Pons (tissue), 1 donor: ENCODE measurements at places on chromosomes 3 and 15.
A peak's percentile ranks its signal among the peaks of the same experiment; 100 is the strongest.

- DNase-seq = no peak
Observed at GRCh38 chr15:86333819-86334218, 254.1 kb downstream of the AGBL1 start.

DNA sequence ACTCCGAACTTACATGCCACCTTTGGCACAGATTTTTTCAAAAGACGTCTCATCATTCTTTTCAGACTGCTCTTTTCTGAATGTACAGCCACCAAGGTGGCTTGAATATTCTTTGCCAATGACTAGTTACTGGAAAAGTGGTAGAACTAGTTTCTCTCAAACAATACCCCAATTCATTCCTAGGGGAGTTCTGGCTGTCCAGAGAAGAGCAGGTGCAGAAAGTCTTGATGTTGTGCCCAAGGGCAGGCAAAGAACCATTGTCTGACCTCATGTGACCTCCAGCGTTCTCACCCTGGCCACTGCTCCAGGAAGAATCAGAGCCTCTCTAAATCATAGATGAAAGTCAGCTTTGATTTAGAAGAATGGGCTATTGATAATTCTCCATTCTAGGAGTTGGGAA is 5.5 kb downstream of the LMOD3 start:
- DNase-seq = peak; percentile 97

- no peak for DNase-seq
Observed at GRCh38 chr3:196192036-196192523, 19.1 kb downstream of the ZDHHC19 start.

- no peak for DNase-seq
Observed at GRCh38 chr3:52714335-52715302, 8.7 kb downstream of the SPCS1 start.

DNA sequence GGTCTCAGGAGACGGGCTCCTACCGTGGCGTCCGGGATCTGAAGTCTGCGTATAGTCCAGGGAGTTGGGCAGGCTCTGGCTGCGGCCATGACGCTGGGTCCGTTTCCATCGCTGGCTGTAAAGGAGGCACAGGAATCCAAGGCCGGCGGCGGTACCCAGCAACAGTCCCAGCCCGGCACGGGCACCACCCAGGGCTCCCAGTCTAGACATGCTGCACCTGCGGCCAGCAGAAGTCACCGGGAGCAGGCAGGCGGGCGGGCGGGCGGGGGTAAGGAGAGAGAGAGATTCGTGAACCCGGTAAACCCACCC is 526 bp downstream of the RMDN3 start:
- no peak for DNase-seq

DNA sequence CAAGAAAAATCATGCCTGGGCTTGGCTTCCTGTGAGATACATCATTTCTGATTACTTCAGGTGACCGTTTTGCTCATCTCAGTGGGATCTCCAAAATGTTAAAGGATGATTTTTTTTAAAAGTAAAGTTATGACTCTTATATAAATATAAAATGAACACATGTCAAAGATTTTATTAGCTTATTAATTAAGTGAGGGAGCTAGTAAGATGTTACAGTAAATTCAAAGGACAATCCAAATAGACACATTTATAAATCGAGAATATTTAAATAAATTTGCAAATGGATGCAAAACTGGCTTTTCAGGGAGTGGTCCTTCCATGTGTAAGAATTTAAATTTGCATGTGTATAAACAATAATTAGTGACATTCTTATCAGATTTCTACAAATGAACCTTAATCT is 87.0 kb downstream of the IQCH start:
- no peak for DNase-seq

DNA sequence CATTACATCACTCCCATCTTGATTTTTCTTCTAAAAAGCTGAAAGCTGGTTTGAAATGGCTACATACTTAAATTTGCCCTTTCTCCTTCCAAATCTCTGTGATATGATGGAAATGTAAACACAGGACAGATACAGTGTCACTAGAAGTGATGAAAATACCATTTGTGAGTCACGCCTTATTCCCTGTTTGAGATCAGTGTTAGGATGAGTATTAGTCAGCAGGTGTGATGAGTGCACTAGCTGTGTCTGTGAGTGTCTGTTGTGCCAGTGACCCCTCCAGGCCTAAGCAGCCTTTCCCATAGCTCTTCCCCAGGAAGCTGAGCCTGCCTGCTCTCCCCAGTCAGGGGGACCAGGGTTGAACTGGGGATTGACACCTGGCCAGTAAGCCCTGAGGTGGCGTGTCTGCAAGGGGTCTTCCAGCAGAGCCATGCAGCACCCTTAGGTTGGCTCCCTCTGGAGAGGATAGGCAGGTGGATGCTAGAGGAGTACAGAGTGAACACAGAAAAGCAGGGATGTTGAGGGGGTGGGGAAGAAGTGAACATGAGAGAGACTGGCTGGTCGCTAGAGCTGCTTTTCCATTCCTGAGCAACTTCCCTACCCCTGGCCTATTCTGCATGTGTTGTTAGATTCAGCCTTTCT is 92.0 kb downstream of the PDE8A start:
- DNase-seq = no peak

GRCh38 chr3:107531917-107532469 is 9.2 kb downstream of the BBX start:
- DNase-seq = no peak

GRCh38 chr15:57735431-57735830 is 28.9 kb downstream of the POLR2M start:
- DNase-seq = peak; percentile 57

GRCh38 chr15:66934868-66935520 is 130.4 kb upstream of the SMAD3 start:
- DNase-seq = no peak

DNA sequence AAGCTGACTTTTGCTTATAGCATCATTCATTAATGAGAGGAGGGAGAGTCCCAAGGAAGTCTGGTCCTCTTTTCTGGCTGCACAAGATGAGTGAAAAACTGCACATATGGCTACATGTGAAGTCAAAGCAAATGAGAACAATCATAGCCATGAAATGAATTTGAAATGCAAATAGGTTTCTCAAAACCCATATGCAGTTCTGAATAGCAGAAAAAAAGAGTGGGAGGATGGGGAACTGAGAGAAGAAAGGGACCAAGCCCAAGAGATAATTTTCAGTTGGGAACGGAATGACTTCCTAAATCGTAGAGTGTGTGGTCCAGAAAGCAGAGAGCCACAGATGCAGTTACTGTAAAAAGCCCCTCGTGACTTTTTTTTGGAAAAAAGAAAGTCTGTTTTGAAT is 66.3 kb downstream of the GTPBP8 start:
- no peak for DNase-seq

GRCh38 chr15:49287481-49287880 is 117.4 kb downstream of the GALK2 start:
- DNase-seq = no peak

DNA sequence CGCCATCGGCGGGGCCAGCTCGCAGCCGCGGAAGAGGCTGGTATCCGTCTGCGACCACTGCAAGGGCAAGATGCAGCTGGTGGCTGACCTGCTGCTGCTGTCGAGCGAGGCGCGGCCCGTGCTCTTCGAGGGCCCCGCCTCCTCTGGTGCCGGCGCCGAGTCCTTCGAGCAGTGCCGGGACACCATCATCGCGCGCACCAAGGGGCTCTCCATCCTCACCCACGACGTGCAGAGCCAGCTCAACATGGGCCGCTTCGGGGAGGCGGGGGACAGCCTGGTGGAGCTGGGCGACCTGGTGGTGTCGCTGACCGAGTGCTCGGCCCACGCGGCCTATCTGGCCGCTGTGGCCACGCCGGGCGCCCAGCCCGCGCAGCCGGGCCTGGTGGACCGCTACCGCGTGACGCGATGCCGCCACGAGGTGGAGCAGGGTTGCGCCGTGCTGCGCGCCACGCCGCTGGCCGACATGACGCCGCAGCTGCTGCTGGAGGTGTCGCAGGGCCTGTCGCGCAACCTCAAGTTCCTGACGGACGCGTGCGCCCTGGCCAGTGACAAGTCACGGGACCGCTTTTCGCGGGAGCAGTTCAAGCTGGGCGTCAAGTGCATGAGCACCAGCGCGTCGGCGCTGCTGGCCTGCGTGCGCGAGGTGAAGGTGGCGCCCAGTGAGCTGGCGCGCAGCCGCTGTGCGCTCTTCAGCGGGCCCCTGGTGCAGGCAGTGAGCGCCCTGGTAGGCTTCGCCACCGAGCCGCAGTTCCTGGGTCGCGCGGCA is 1.8 kb downstream of the TLNRD1 start:
- no peak for DNase-seq

DNA sequence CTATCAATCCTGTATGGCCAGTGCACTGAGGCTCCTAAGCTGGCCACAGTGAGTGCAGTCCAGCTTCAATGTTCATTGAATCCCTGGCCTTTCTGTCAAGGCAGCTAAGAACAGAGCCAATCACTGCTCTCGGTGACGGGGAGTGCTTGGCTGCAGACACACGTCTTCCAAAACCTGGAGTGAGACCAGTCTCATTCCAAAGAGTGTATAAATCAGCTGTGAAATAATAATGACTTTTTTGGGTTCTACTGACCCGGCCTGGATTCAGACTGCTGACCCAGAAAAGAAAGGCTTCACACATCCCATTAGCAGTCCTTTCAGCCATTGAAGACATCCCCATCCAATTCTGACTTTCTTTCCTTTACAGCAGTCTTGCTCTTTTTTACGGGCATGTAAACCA is 665.5 kb downstream of the GBE1 start:
- no peak for DNase-seq

DNA sequence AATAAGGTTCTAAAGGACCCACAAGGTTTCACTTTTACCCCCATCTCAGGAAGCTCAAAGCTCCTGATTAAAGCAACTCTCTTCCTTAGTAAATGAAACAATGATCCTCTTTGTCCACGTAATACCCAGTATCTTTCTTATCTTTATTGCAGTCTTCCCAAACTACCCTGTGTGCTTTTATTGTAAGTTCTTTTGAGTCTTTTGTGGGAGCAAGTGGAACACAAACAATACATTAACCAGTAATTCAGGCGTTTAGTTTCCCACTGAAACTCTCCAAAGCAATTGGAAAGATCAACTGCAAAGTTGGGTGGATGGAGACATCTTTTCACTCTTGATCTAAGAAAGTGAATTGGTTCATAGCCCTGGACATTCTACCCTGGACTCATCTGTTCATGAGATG is 240.0 kb downstream of the ZNF621 start:
- DNase-seq = no peak

DNA sequence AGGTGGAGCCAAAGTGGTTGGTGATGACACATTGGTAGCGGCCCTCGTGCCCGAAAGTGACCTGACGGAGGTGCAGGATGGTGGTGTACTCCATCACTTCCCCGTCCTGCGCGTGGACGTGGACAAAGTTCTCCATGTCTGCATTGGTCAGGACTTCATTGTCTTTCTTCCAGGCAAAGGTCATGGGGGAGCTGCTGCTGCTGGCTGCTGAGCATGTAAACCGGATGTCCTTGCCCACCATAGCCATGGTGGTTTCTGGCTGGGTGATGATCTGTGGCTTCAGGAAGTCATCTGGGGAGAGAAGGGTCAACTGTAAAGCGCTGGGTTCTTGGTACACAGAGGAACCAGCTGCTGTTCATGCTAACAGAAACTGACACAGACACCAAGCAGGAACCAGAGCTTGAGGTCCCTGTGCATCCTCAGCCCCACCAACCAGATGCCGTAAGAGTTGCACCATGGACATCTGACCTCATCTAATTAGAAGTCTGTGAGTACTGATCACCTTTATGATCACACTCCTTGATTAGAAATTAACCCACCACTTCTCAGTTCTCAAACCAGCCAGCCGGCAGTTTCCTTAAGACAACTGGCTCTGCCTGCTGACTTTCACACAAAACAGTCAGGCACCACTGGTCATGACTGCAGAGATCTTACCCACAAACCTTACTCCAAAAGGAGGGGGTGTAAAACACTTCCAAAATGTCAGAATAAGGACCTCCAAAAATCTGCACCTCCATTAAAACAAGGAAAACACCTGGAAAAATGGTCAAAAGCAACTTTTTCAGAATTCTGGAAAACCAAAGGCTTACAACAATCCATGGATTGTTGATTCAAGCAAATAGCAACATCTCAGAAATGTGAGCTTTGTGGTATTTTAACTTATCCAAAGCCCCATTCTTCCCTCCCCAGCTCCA is 114.6 kb downstream of the LRIG1 start:
- no peak for DNase-seq

DNA sequence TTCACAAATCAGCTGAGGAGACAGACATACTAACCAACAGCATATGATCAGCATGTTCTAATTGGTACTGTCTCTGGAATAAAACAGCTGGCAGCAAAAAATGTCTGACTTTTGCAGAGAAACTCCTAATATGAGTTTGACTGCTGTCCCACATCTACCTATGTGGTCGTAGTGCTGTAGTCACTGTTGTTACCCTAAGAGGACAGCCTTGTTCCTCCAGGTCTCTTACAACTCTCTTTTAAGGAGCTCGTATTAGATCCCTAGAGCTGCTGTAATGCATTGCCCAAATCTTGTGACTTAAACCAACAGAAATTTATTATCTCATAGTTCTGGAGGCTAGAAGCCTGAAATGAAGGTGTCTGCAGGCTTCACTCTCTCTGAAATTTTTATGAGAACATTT is 92.1 kb downstream of the TGFBR2 start:
- no peak for DNase-seq

DNA sequence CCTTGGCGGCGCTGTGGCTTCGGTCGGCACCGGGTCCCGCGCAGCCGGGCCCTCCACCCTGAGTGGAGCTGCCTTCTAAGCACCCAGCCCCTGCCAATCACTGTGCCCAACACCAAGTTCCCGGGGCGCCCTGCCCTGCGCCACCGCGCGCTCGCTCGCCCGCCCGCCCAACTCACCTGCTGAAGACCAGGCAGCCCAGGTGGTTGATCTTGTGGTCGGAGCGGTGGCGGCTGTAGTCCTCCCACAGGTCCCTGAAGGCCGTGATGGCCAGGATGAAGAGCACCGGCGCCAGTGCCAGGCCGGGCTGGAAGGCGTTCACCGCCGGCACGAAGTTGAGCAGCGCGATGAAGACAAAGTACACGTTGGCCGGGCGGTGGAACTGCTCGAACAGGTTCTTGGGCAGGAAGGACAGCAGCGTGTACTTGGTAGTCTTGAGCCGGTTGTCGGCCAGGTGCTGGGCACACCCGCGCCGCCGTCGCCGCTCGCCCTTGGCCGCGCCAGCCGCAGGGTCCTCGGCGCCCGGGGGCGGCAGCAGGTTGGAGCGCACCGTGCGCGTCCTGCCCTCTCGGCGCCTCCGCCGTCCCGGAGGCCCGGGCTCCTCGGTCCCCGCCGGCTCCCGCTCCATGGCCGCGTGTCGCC is 536 bp downstream of the ATP10A start:
- no peak for DNase-seq

DNA sequence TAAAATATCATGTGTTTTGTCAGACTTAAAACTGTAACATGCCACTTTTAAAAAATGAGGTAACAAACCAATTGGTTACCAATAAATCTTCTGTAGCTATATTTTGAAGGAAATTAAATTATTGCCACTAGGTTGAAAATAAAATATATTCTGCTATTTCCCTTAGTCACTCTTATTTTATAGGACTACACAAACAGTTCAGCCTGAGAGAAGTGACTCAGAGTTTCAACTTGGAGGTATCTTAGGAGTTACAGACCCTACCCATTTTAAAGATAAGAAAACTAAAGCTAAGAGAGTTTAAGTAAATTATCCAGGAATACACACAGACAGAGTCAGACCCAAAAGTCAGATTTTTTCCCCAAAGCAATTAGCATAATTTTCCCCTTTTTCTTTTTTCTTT is 65.1 kb downstream of the PIK3CB start:
- no peak for DNase-seq
